ENCODE measurements at places on chromosomes 11 and 22. TPM values are rescaled to one million over a fixed set of nuclear protein-coding genes. Genes with fewer than 3 reads are reported as not detected.

DBX1 gene
- not detected for total RNA-seq

DEPDC5 gene
- total RNA-seq, result 6.3 TPM

USP2 gene
- total RNA-seq, result 0.68 TPM

MRGPRX2 gene
- not detected for total RNA-seq

ANGPTL5 gene
- 0.09 TPM for total RNA-seq

TRIM6 gene
- total RNA-seq, result 9.7 TPM

BTBD18 gene
- total RNA-seq, result not detected

POU2AF2 gene
- total RNA-seq, result not detected

KCNQ1 gene
- total RNA-seq, result 0.55 TPM

HINFP gene
- total RNA-seq, result 10.1 TPM

GLYAT gene
- total RNA-seq, result not detected

PRODH gene
- 0.89 TPM for total RNA-seq

NLRP14 gene
- total RNA-seq, result not detected

SEPTIN5 gene
- total RNA-seq, result 7.0 TPM

SERPIND1 gene
- total RNA-seq, result not detected

MUC5B gene
- total RNA-seq, result 2.7 TPM

PHETA2 gene
- not detected for total RNA-seq

C11orf91 gene
- total RNA-seq, result 0.58 TPM

PAMR1 gene
- not detected for total RNA-seq

IL17REL gene
- total RNA-seq, result 0.08 TPM

TTC36 gene
- total RNA-seq, result not detected

OR52I1 gene
- not detected for total RNA-seq

MMP13 gene
- not detected for total RNA-seq

CCDC90B gene
- 59.0 TPM for total RNA-seq
